ENCODE measurements at places on chromosomes 12 and 14. TPM values are rescaled to one million over a fixed set of nuclear protein-coding genes. Genes with fewer than 3 reads are reported as not detected.

- DNase-seq = no peak
These were observed 8.7 kb upstream of the JDP2 start for GRCh38 chr14:75418850-75419768.

DNA sequence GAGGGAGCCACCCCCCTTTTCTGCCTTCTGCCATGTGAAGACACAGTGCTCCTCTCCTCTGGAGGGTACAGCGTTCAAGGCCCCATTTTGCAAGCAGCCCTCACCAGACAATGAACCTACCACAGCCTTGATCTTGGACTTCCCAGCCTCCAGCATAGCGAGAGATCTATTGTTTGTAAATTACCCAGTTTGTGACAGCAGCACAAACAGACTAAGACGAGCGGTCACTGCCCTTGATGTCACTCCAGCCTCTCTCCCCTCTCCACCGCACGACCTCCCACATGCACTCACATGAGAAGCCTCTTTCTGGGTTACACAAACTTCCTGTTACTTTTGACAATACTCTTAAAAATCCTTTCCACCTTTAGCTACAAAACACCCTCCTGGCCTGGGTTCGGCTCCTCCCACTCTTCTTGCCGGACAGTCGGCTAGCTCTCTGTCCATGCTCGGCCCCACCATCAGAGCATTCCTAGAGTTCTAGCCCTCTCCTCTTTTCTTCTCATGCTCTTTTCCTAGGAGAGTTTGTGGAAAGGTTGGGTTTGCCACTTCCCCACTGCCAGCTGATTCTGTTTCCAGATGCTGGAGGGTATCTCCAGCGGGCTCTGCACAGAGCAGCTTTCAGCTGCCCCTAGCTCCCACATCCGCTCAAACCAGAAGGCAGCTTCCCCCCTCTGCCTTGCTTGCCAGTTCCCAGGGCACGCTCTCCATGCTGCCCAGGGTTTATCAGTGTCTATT lies 124.3 kb downstream of the FOXN3 start:
- DNase-seq = no peak

GRCh38 chr12:4562034-4562657 lies at the start of gene DYRK4:
Gene DYRK4 (plus strand): TSS chr12:4562208. CDS start chr12:4562246, 38 bp downstream.
- DNase-seq = peak; percentile 89

GRCh38 chr12:79069009-79069408 lies 204.4 kb downstream of the SYT1 start:
- DNase-seq = no peak

GRCh38 chr14:92263681-92264080 lies 59.3 kb upstream of the SLC24A4 start:
- DNase-seq = no peak

DNA sequence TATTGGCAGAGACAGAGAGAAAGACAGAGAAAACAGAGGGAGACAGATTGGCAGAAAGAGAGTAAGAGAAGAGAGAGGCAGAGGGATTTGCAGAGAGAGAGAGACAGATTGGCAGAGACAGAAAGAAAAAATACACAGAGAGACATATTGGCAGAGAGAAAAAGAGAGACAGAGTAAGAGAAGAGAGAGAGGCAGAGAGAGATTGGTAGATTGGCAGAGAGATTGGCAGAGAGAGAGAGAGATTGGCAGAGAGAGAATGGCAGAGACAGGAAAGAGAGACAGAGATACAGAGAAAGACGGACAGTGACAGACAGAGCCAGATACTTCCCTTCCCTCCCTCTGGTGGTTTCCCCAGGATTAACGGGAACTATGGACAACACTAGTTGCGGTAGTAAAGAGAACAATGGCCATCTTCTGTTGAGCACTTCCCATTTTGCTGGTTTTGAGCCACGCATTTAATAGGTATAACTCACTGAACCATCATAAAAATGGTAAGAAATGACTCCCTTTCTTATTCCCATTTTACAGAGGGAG lies 2.6 kb upstream of the NOS1 start:
- DNase-seq = no peak

DNA sequence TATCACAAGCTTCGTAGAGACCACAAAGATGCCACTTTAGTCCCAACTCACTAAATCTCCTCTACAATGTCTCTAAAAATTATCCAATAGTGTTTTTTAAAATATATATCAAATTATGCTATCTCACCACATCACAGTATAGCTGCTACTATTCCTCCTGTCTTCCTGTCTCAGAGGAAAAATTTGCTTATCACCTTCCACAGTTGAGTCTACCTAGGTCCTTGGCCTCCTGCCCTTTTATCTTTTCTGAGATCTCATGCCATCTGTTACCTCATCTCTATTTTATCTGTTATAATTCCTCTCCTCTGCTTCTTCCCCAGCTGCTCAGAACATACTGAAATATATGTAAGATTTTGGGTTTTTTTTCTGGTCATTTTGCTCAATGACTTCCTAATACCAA lies 568.2 kb downstream of the DIO2 start:
- DNase-seq = no peak

GRCh38 chr14:92154283-92154942 lies 32.6 kb downstream of the CPSF2 start:
- no peak for DNase-seq

DNA sequence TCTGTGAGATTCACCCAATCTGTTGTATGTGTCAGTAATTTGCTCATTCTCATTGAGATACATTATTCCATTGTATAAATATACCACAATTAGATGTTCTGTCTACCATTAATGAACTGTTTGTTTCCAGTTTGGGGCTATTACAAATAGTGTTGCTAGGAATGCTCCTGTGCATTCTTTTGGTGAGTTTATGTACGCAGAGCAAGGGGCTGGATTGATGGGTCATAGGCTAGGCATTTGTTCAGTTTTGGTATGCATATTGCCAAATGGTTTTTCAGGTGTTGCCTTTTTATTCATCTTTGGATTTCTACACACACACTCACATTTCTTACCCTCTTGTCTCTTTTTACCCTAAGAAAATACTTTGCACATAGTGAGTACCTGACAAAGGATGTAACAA lies 93.4 kb downstream of the GPATCH2L start:
- DNase-seq = no peak

- DNase-seq = no peak
These were observed 131.8 kb downstream of the NPAS3 start for GRCh38 chr14:33070475-33070874.

GRCh38 chr12:6699989-6700645 lies 498 bp downstream of the PIANP start:
- DNase-seq = peak; percentile 74

DNA sequence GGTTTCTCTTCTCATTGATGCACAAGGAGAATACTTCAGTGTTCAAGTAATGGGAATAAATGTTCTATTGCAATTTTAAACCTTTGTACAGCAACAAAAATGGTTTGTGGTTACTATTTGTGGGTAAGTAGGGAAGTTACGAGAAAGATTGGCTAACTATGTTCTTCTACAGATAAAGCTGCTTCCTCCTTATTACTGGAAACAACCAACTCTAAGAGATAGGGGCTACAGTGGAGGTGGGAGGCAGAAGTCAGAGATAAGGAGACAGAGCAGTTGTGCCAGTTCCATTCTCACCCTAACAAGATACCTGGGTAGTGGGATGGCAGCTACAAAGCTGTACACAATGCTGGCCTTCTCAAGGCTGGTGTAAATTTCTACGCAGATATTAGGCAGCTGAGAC lies 16.2 kb downstream of the NOXRED1 start:
- no peak for DNase-seq

DNA sequence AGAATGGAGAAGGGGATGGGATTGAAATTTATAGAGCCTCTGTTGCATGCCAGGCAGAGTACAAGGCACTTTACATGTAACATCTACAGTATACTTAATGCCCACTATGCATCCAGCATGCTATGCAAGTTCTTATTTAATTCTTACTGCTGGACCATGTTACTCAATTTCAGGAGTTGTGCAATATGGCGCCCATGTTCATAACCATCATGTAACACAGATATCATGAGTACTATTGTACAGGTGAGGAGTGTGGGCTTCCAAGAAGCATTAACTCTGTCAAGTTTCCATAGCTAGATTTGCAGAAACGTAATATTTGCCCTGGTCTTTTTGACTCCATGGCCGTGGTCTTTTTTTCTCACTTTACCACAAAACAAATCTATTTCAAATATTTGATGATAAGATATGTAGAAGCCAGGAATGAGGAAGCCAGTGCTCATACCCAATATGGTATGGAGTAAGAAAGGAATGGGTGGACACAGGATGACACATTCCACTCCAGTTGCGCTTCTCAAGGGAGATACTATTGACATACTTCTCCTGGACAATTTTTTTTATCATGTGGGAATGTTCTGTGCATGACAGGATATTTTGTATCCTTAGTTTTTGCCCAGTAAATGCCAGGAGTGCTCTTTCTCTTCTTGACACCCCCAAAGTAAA lies 191.8 kb downstream of the C12orf75 start:
- DNase-seq = no peak

DNA sequence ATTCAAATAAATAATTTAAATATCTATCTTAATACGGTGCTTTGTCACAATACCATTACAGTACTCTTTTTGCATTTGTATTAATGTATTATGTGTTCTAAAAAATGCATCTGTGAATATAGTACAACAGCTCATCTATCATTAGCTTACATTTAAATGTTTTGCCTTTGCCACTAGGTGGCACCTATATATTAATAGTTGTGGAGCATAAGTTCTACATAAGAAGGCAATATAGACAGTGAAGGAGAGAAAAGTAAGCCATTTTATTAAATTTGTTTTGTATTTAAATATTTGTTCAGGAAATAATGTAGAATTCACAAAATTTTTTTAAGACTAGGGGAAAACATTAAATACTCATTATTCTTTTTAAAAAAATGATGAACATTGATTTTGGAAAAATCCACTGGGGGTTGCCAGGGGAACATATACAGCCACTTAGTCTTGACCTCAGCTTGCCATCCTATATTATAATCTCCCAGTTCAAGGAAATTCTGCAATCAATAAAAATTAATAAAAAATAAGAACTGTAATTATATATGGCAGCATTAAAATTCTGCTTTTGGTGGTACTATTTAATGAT lies 9.8 kb downstream of the CCER1 start:
- no peak for DNase-seq

DNA sequence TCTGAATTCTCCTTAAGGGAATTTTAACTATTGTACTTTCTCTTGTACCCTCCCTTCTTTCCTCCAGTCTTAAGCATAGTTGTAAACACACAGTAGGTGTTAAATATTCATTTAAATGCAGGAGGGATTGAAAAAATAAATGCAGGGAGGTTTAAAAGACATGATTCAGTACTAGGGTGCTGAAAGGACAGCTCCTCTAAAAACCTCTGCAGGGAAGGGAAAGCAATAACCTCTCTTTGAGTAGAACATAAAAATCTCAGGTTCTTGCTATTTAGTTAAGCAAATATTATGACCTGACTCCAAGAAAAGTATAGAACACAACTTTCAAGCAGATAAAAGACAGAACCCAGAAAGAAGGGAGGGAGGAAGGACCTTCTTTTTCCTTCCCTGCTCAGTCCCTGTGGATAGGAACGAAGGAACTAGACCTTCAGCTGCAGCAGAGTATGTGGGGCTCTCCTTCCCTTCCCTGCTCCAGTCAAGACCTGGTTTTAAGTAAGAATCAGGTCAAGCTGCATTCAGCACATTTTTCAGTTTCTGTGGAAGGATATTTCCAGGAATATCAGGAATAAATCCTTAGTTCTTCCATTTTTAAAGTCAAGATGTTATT lies 4.7 kb downstream of the MAP3K9 start:
- DNase-seq = no peak

DNA sequence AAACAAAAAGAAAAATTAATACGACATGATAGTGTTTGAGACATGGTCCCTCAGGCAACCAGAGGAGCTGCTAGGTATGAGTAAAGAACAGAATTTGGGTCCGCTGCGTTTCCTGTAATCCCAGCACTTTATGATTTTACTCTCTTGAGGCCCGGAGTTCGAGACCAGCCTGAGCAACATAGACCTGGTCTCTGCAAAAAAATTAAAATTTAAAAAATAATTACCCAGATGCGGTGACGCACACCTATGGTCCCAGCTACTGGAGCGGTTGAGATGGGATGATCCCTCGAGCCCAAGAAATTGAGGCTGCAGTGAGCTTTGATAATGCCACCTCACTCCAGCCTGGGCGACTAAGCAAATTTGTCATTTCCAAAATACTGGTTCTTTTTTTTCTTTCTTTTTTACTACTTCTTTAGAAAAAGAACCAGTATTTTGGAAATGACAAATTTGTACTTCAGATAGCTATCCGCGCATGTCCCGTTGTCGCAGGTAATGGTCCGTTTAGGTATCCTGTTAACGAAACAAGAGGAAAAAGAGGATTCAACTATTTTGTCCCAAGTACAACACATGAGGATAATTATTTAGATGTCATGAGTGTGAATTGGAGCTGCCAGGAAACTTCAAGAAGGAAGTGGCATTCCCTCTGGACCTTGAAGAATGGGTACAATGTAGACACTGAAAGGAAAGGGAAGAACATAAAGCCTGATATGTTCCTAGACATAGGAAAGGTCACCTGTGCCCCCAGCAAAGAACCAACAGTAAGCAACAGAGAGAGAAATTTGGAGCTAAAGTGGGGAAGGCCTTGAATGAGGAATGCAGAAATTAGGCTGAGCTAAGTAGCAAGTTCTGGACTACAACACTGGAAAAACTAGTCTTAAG lies 1.2 kb upstream of the HECTD1 start:
- no peak for DNase-seq

- no peak for DNase-seq
These were observed 823 bp downstream of the ATG2B start for GRCh38 chr14:96362071-96362964.

- DNase-seq = peak; percentile 74
These were observed 92.1 kb downstream of the NINJ2 start for GRCh38 chr12:570921-571794.

DNA sequence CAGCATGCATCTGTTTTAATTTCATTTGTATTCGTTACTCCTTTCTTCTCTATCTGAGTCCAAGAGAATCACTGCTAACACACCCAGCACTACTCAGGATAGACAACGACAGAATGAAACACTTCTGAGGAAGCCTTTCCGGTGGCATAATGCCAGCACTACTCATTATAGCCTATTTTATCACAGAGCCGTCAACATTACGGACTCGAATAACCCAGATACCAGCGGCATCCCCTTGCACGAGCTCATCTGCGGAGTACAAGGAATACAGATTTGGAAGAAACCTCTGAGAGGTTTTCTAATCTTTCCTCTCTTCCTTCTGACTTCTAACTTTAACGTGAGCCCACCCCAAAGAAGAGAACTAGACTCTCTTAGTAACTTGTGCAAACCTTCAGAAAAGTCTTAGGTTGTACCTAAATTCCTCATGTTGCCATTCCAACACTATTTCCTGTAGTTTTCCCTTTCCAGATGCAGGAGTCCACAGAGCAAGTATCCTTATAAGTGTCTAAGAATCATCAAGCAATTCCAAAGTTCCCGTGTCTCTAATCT lies 248.1 kb downstream of the APAF1 start:
- DNase-seq = no peak

GRCh38 chr12:94049718-94050117 lies 98.7 kb upstream of the PLXNC1 start:
- no peak for DNase-seq

- DNase-seq = no peak
These were observed 31.9 kb downstream of the SERPINA3 start for GRCh38 chr14:94644102-94644535.

- DNase-seq = no peak
These were observed 757.7 kb upstream of the TMEM132C start for GRCh38 chr12:127509066-127509778.

The PLD4 gene
- total RNA-seq = 2.5 TPM

The KRT8 gene
- 412 TPM for total RNA-seq

The TRIM9 gene
- 0.54 TPM for total RNA-seq

The TBK1 gene
- total RNA-seq = 18.6 TPM

The RAD52 gene
- total RNA-seq = 59.7 TPM

The CCDC175 gene
- not detected for total RNA-seq

The TSPAN9 gene
- total RNA-seq = 59.5 TPM

The TAS2R43 gene
- 8.1 TPM for total RNA-seq

The FIGNL2 gene
- not detected for total RNA-seq

The SERPINA4 gene
- total RNA-seq = 0.13 TPM

The TMEM52B gene
- total RNA-seq = 0.79 TPM

The ENTPD5 gene
- total RNA-seq = 13.0 TPM

The ZNF641 gene
- 24.4 TPM for total RNA-seq

Measured in upper lobe of left lung (tissue), 6 donors.